ENCODE measurements at places on chromosomes 11 and 22.
A peak's percentile ranks its signal among the peaks of the same experiment; 100 is the strongest.

- peak; percentile 35 for DNase-seq
Observed at GRCh38 chr11:73510877-73511276, 87.0 kb downstream of the FAM168A start.

DNA sequence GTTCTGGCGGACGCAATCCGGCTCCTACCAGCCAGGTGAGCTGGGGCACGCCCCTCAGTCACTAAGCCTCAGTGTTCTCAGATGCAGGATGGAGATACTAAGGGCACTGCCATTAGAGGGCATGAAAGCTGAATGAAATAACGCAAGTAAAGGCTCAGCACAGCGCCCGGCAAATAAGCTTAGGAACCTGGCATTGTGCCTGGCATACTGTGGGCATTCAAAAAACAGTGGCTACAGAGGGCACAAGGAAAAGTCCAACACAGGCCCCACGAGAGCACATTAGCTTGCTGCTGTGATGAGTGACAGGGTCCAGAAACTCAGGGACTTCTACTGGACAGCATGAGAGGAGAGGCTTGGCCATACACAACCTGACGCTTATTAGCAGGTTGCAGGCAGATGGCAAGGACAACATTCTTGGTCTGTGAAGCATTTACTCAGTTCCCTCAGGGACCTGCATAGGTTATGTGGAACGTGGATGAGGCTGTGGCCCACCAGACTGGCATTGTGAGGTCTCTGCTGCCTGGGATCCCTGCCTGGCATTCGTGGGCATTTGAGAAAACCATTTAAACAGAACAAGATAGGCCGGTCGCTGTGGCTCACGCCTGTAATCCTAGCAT, 12.2 kb downstream of the TXN2 start:
- DNase-seq, result no peak

GRCh38 chr22:27063406-27063805, 406.0 kb downstream of the MIAT start:
- DNase-seq, result no peak

DNA sequence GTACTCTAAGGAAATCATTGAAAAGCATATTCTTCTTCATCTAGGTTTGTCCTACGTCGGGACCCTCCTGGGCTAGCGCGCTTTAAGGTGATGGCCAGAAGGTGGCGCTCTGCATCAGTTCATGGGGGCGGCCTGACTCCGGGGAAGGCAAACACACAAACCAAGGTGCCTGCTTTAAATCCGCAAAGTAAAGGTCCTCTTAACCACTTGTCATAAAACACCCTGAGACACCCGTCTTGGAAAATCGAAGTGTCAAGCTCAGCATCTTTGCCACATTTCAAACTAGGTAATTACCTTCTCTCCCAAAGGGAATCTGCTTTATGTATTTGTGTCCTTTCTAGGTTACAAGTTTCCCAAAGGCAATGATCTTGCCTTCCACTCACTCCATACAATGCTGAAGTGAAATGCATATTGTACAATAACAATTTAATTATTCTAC, 33.9 kb downstream of the LMO2 start:
- DNase-seq, result peak; percentile 87

GRCh38 chr11:43948341-43949225, 6.1 kb downstream of the C11orf96 start:
- no peak for DNase-seq

DNA sequence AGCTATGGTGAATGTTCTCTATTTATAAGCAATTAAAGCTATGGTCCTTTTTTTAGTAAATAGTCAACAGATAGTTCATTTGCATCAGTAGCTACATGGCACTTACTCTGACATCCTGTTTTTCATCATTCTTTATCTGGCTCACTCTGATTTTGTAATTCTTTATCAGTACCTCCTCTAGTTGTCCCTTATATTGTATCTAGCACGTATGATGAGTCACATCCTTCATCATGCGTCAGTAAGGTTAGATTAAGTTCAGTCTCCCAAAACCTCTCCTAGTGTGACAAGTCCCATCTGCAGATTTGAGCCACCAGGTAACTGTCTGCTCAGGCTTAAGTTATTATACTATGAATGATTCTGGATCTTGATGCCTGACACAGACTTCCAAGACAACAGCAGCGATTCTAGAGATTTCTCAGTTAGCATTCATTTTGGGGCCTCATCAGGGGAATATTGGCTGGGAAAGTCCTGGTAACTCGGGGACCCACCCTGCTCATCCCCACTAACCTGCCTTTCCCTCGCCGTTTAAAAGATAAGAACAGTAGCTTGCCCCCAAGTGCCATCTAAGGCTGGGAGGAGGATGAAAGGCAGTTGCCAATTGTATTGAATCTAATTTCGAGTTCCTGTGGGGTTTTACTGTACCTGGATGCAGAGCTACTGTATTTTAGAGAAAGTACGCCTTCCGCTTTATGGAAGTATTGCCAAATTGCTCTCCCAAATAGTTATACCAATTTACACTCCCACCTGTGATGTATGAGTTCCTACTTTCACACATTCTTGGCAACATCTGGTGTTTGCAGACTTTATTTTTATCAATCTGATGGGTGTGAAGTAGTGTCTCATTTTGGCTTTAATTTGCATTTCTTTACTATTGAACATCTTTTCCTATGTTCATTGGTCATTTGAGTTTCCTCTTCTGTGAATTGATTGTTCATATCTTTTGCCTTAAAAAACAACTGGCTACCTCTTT, 55.9 kb downstream of the ZC3H12C start:
- no peak for DNase-seq

- peak; percentile 92 for DNase-seq
Observed at GRCh38 chr22:40818747-40819598, at the start of gene SLC25A17. Gene SLC25A17, minus strand, starts transcription at chr22:40819346. Its CDS starts 98 bp downstream, at chr22:40819248.

GRCh38 chr11:115657586-115657985, 153.4 kb upstream of the CADM1 start:
- no peak for DNase-seq

GRCh38 chr11:35144136-35144741, 5.3 kb downstream of the CD44 start:
- no peak for DNase-seq

DNA sequence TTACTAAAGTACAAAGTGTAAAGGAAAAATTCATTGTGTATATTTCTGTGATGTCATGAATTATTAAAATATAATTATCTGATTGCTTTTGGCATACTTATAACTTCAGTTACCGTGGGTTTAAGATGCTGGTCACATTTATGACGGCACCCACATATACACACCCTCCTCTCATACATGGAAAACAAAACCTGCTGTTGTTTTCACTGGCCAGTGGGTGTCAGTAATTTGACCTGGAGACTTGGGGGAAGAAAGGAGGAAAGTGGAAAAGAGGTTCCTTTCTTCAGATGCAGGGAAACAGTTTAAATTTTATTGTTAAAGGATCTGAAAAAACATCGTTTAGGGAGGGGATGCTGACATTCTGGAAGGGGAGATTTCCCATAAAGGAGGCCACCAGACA, 742 bp upstream of the BBOX1 start:
- DNase-seq, result no peak

DNA sequence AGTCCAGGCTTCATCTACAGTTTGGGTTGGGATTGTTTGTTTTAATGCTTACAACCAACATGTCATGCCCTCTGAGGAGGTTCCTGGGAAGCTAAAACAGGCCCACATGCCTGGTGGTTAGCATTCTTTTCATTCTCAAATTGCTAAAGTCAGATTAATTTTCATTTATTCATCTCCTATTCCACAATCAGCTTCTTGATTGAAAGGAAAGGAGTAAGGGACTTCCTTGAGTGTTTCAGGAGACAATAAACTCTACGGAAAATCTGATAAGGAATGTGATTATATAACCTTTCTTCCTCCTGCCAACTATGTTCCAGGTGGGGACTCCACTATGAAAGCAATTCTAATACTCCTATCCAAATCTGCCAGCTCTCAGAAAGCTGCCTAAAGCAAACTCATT, 30.8 kb downstream of the MRTFA start:
- DNase-seq, result no peak

GRCh38 chr22:37571258-37571991, 8.5 kb downstream of the LGALS2 start:
- no peak for DNase-seq

GRCh38 chr11:92967867-92968266, 1.6 kb upstream of the MTNR1B start:
- DNase-seq, result no peak

- no peak for DNase-seq
Observed at GRCh38 chr11:66510990-66511339, 530 bp downstream of the BBS1 start.

DNA sequence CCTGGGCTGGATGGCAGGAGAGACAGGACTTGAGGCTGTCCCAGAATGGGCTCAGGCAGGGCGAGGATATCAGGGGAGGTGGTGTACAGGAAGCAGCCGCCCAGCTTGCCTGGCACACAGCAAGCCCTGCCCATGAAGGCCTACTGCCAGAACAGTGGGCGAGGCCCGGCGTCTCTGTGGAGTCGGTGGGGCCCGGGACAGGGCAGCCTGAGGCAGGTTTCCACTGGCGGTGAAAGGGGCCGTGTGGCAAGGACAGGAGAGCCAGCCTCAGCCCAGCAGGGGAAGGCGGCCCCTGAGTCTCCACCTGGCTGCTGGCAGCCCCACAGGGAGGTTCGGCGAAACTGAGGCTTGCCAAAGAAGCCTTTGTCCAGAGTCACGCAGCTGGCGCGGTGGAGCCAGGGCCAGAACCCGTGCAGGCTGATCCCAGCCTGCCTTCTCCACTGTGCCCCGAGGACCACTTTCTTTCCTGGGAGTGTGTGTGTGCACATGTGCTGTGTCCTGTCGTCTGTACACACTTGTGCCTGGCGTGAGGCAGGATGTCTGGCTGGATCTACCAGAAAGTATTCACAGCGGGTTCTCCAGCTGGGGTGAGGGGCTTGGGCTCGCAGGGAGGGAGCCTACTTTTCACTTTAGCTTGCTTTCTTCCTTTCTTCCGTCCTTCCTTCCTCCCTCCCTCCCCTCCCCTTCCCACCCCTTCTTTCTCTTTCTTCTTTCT, 1.2 kb downstream of the TSPO start:
- DNase-seq, result peak; percentile 66

GRCh38 chr22:19523240-19524169, 705 bp downstream of the CLDN5 start:
- no peak for DNase-seq

GRCh38 chr22:24595863-24596262, 3.0 kb upstream of the LRRC75B start:
- DNase-seq, result no peak

GRCh38 chr11:68506908-68507307, 46.4 kb downstream of the PPP6R3 start:
- DNase-seq, result no peak

DNA sequence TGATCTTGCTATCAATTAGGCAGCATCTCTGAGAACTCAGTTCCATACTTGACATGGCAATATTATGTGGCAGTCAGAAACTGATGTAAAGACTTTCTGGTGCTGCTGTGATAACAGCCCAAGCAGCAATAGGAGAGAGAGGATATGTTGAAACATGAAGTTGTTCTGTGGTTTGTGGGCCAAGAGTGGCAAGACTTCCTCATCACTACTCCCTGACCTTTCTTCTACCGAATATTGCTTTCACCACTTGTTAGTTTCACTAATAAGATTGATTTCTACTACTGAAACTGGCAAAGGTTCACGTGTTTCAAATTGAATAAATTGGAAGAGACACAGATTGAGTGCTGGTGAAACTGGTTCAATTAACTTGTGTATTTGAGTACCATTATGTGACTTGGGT, 852.6 kb upstream of the RAG2 start:
- no peak for DNase-seq

DNA sequence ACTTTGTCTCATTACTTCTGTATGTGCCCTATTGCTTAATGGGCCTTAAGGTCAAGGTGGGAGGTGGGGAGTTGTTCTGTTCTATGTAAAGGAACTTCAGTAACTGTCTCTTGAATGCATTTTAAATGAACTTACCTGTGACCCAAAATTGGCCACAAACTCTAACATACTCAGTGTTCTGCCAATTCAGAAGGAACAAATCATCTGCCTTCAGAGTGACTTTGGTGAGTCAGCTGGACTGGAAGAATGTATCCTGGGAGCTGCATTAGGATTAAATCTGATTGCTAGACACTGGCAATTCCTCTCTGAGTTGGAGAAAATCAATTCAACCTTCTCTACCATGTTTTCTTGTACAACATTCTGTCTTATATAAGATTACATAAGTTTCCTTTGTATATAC, 1104.8 kb downstream of the DLG2 start:
- DNase-seq, result no peak
